Coronary artery (tissue), 2 donors: ENCODE measurements at places on chromosomes 5 and 9.

DNA sequence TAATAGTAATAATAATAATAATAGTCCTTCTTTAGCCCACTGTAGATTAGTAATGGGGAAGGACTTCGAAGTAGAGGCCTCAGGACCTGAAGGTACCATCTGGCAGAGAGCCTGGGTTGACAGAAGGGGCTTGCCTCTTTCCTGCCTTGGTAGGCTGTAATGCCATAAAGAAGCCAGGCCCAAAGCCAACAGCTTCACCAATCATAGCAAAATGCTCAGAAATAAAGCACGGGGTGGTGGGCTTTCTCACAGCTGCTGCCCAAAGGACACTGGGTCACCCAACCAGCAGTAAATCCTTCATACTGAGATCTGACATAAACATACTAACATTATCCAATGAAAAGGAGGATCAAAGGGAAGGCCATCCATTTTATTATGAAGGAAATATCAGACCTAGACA lies 70.7 kb downstream of the SUSD1 start:
- DNase-seq: no peak

DNA sequence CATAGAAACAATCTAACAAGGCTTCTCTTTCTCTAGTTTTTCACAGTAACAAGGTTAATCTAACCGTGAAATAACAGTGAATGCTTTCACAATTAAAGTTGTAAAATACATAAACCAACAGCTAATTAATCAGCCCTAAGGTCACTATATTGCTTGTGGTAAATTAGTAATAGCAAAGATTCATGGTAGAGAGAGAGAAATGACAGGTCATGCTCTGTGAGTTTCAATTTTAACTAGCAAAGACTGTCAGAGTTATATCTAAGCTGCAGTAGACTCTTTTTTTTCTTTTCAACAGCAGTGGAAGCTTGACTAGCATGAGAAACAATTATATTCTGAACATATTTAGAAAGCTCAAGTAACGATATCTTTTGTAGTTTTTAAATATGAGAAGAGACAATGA lies 1068.0 kb downstream of the MAT2B start:
- no peak for DNase-seq

- no peak for DNase-seq
Observed at GRCh38 chr9:113528088-113528487, 64.6 kb downstream of the RGS3 start.

DNA sequence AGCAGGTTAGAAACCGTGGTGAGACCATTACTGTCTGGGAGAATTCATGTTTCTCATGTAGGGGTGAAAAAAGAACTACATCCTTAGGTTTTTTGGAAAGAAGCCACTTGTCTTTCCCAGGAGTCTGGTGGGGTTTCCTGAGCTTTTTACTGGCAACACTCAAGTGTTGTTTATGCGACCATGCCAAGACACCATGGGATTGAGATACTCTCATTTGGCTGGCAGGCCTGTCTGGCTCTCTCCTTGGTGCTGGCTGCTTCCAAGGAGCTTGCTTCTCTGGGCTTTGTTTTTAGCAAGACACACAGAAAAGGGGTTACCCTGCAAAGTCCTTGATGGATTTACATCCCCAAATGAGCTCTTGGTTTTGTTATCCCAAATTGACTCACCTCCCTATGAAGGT lies 80.9 kb upstream of the ISL1 start:
- DNase-seq: no peak

DNA sequence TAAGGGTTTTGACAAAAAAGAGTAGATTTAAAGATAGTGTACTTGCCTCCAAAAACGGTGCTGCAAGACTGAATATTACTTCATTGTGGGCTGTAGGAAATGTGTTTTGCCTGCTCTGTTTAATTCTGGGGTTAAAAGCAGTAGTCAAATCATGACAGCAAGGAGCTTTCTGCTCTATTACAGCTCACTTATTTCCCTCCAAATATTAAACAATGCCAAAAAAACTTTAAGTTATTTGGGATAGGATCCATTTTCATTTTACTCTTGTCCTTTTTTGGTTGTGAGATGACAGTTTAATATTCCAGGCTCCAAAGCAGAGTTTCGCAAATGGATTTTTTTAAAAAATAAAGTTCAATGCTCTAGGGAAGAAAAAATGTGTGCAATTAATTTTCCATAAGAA lies 340.4 kb upstream of the RGMB start:
- no peak for DNase-seq

DNA sequence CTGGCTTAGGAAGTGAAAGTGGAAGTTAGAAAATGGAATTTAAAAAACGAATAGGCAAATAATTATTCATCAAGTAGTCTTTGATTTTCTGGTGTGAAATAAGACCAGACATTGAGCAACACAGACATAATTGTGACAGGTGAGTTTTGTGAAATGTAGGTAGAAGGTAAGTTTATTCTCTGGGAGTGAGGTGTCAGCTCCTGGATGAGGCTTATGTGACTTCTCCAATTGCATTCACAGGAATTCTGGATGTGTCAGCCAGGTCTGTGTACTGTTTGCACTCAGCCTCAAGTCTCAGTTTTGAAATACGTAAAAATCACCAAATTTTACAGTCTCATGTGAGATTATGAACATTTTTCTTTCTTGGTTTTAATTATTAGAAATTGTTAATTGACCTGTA lies 537.6 kb downstream of the CETN3 start:
- no peak for DNase-seq

DNA sequence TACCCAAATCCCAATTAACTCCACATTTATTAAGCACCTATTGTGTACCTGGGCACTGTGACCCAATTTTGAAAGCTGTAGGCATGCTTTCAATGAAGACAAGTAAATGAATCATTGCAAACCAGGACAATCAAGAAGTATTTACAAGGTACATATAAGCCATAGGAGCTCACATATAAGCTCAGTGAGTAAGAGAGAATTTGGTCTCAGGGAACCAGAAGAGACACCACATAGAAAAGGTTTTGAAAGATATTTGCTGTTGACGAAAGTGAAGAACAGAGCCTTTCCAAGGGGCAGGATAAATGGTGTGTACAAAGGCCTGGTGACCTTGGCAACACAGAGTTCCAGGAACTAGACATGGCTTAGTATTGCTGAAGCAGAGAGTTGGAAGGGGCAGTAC lies 187.6 kb downstream of the CD180 start:
- no peak for DNase-seq

- no peak for DNase-seq
Observed at GRCh38 chr9:135994501-135995192, 33.5 kb upstream of the UBAC1 start.

- DNase-seq: no peak
Observed at GRCh38 chr5:92678640-92679039, 902.4 kb downstream of the NR2F1-AS1 start.

GRCh38 chr5:125301711-125302110 lies 555.3 kb upstream of the ZNF608 start:
- DNase-seq: no peak

- no peak for DNase-seq
Observed at GRCh38 chr5:69360442-69360841, 8.9 kb downstream of the AK6 start.

DNA sequence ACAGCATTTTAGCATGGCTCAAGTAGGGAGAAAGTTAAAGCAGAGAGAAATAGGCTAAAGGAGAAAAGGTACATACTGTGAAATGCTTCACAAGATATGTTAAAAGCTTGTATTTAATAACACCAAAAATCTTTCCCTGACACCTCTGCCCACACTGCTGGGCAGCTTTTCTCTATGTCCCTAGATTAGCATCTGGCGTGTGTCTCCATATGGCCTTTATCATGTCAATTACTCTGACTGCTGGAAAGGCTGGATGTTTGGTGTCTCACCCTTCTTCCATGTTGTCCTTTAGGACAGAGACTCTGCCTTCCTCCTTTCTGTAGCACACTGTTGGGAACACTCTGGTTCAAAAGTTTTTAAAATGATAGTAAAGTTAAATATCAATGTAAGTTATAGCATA lies 122.5 kb downstream of the OXCT1 start:
- DNase-seq: no peak

DNA sequence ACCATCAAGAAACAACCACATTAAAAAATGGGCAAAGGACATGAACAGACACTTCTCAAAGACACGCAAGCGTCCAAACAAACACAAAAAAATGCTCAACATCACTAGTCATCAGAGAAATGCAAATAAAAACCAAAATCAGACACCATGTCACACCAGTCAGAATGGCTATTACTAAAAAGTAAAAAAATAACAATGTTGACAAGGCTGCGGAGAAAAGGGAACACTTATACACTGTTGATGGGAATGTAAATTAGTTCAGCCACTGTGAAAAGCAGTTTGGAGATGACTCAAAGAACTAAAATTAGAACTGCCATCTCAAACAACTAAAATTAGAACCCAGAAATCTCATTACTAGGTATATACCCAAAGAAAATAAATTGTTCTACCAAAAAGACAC lies 80.4 kb downstream of the CAAP1 start:
- no peak for DNase-seq

DNA sequence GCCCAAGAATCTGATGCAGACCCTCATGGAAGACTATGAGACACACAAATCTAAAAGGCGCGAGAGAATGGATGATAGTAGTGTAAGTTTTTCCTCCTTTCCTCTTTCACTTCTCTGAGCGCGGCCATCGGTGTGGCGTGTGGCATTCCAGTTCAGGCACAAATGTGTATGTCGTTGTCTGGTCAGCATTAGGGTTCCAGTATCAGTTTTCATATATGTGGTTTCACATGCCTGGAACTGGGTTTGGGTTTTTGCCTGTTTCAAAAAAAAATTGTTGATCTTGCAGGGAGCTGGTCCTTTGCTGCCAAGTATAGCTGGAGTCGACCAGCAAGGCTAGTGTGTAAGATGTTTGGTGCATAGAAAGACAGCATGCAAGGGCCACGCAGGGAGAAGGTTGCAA lies 51.5 kb downstream of the C9orf152 start:
- no peak for DNase-seq

GRCh38 chr5:169354921-169355320 lies 54.0 kb upstream of the SLIT3 start:
- no peak for DNase-seq

DNA sequence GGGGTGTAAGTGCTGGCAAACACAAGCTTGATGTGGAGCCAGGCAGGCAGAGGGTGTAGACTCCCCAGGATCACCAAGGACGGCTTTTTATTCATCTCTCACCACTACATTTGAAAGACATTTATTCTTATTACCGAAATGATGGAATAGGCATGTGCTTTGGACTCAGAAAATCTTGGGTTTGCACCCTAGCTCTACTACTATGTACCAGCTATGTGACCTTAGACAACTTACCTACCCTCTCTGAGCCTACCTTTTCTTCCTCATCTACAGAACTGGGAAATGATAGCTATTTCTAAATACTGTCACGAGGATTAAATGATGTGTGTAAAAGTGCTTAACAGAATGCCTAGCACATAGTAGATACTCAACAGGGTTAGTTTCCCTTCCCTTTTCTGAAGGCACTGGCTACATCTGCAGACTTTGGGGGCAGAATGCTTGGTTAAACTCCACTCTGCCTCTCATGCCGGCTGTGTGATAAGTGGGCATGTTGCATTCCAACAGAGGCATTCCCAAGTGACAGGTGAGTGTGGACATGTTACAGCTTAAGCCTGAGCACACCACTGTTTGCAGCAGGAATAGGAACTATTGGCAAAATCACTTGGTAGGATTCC lies 94.8 kb downstream of the SLC1A3 start:
- no peak for DNase-seq

- DNase-seq: no peak
Observed at GRCh38 chr9:15220658-15221318, 86.2 kb downstream of the TTC39B start.

GRCh38 chr9:86700629-86701028 lies 246.7 kb downstream of the GAS1 start:
- no peak for DNase-seq

DNA sequence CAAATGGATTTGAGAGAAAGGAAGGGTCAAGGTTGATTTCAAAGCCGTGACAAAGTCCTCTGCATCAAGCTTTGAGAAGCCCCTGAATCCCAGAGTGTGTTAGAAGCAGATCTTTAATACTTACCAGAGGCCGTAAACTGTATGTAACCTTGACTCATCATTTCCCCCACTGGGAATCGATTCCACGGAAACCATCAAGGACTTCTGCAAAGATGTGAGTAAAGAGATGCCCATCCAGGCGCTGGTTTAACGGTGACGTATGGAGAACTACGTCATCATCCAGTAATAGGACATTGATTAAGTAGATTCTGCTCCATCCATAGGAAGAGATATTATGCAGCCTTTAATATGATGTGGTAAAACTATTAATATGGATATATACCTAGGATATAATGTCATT lies 1.6 kb downstream of the RNF183 start:
- DNase-seq: no peak

GRCh38 chr5:76069061-76069735 lies 14.0 kb upstream of the SV2C start:
- DNase-seq: no peak

- no peak for DNase-seq
Observed at GRCh38 chr9:105679257-105680022, 14.9 kb upstream of the TMEM38B start.

DNA sequence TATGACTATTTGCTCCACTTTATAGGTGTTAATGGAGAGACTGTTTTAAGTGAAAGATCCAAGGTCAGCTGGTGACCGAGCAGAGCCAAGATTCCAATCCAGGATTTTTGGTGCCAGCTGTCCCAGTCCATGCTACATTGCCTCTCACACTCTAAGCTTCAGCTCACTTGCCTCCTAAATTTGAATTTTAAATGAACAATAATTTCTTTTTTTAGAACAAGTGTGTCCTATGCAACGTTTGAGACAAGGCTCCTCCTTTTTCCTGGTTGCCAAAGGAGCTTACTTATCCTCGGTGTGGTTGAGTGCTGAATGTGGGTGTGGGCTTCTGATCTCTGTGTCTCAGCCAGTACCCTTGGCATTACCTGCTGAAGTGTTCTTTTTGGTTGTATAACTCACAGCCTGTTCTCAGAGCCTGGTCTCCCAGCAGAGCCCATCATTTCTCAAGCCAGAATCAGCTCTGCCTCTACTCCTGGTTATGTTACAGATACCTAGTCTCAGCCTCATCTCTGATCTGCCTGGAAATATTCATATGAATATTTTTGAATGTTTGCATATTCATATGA lies 4.0 kb upstream of the PRRC1 start:
- no peak for DNase-seq

DNA sequence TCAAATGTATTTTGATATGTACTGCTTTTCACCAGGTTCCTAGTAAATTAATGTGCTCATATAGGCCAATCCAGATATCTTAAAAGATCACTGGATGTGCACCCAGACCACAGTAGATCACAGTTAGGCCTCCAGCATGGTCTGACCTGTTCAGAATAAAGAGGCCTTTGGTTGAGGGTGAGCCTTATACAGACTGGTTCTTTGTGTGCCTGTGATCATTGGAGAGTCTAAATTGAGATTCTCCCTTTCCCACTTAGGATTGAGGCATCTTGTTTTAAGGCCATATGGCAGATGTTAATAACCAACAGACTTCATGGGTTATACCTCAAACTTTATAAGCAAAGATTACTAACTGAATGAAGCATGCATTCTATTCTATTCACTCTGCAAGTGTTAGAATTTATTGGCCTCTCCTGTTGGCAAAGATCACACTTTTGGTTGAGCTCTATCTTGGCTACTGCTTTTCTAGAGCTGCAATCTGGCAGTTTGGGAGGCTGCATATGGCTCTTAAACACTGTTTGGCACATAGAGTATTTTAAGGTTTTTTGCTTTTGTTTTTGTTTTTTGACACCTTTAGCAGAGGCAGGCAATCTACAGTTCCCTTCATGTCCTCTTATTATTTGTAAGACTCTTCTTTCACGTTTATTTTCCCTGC lies 8.5 kb downstream of the CHSY3 start:
- DNase-seq: no peak

- DNase-seq: no peak
Observed at GRCh38 chr5:54525692-54526091, 8.1 kb downstream of the SNX18 start.

- DNase-seq: no peak
Observed at GRCh38 chr5:36606036-36606427, 374 bp upstream of the SLC1A3 start.

- DNase-seq: no peak
Observed at GRCh38 chr5:131272724-131273123, 8.9 kb downstream of the CDC42SE2 start.
